ENCODE measurements at places on chromosomes 12 and 14.

- DNase-seq = no peak
These were observed 17.8 kb upstream of the DCD start for GRCh38 chr12:54666008-54666407.

DNA sequence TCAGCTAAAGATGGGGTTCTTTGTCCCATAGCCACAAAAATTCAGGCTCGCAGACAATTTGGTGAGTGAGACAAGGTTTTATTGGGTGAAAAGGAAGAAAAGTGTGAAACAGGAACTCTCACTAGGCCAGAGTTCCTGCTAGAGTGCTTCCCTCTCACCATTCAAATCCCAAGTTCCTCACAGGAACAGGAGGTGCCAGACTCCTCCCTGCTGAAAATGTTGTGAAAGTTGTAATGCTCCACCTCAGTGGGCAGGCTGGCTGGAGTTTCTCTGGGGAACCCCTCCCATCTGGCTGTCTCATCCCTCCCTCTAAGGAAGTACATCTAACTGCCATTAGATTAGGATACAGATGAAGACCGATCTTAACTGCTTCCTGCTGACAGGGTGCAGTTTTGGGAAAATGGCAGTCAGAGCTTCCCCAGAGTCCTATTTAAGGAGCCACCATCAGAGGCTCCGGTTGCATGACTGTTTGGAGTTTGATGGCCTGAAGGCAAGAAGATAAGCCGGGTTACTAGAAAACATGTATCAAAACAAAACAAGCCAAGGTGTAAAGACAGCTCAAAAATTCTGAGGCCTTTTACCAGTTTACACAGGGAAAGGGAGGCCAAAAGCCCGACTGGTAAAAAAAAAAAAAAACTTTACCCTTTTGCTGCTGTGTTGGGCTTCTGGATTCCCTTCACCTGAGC is 127.6 kb downstream of the FSCB start:
- no peak for DNase-seq

- no peak for DNase-seq
These were observed at the start of gene KRT75 for GRCh38 chr12:52434081-52434733. Gene KRT75 (minus strand): TSS chr12:52434371. CDS start chr12:52434304, 67 bp downstream.

DNA sequence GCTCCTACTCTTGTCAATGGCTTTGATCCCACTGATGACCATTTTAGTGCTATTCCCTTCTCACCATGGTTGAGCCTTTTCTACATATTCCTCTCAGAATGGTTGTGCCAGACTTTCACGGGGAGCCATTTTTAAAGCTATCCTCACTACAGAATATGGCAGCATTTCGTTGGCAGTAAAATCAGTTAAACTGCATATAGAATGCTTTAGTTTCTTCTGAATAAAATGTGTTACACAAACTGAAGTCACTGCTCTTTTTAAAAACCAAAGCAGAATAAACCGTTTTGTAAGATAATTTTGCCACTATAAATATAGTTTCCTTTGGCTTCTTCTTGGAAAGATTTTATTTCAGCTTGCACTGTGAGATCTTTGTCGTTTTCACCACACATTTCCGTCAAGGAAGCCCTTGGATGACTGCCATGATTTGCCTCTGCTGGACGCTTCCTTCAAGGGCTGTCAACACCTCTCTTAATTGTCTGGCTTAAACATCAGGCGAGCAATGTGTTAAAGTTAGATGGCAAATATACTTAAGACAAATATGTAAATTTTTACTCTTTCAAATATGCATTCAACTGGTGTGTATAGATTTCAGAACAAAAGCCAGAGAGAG is 624.2 kb downstream of the DIO2 start:
- DNase-seq = no peak

- DNase-seq = peak; percentile 54
These were observed 15.5 kb downstream of the REM2 start for GRCh38 chr14:22898302-22899090.

DNA sequence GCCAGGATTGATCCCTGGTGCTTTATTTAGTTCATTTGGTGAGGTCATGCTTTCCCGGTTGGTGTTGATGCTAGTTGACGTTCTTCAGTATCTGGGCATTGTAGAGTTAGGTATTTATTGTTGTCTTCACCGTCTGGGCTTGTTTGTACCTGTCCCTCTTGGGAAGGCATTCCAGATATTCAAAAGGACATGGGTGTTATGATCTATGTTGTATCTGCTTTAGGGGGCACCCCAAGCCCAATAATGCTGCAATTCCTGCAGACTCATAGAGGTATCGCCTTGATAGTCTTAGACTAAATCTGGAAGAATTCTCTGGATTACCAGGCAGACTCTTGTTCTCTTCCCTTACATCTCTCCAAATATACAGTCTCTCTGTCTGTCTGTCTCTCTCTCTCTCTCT is 42.1 kb downstream of the AK7 start:
- DNase-seq = no peak

- DNase-seq = peak; percentile 63
These were observed 19.1 kb downstream of the BBOF1 start for GRCh38 chr14:74038020-74038859.

DNA sequence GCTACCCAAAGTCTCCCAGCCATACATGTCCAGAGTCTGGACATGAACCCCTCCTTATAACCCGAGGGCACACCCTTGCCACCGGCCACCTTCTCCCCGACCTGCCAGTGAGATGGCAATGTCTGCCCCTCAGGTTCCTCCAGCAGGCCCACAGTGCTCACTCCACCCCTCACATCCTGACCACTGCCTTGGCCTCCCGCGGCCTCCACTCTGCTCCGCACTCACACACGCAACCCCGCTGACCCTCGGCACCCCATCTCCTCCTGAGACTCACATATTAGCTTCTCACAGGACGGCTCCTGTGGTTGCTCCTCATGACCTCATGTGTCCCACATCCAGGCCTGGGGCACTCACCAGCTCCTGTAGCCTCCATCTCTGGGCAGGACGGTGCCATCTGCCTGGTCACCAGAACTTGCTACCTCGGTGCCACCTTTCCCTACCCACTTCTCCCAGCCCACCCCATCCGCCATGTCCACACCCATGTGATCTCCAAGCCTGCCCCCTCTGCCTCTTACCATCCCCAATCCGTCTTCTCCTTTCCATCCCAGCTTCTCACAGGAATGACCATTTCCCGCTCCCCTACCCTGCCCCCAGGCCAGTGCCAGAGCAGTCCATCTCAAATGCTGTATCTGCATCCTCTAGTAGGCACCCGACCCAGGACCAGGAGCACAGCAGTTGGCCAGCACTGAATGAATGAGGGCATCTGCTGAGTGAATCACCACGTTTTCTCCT is 198.6 kb upstream of the DIO3 start:
- no peak for DNase-seq

DNA sequence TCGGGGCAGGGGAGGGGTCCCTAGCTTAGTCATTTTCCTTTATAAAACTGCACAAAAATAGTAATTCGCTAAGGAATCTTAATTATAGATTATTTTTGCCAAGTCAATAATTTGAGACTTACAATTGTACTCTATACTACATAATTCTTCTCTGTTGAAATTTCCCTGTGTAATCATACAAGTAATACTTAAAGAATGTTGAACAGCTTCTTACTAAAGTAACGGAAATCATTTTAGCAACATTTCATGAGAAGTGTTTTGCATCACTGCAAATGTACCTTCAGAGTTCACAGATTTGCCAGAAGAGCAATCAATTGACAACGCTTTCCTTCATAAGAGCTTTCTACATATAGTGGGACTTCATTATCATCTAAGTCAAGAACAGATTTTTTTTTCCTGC is 7.9 kb upstream of the GNG2 start:
- no peak for DNase-seq

GRCh38 chr12:20319366-20319765 is 49.0 kb upstream of the PDE3A start:
- no peak for DNase-seq

DNA sequence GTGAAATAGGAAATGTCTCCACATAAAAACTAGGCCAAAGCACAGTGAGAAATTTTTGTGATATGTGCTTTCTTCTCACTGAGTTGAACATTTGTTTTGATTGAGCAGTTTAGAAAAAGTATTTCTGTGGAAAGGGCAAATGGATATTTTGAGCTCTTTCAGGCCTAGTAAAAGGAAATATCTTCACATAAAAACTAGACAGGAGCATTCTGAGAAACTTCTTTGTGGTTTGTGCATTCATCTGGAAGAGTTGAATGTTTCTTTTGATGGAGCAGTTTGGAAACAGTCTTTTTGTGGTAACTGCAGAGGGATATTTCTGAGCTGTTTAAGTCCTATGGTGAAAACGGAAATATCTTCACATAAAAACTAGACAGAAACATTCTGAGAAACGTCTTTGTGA is 582.7 kb upstream of the ALG10B start:
- no peak for DNase-seq

GRCh38 chr14:35268946-35269345 is 23.2 kb upstream of the PSMA6 start:
- DNase-seq = no peak

DNA sequence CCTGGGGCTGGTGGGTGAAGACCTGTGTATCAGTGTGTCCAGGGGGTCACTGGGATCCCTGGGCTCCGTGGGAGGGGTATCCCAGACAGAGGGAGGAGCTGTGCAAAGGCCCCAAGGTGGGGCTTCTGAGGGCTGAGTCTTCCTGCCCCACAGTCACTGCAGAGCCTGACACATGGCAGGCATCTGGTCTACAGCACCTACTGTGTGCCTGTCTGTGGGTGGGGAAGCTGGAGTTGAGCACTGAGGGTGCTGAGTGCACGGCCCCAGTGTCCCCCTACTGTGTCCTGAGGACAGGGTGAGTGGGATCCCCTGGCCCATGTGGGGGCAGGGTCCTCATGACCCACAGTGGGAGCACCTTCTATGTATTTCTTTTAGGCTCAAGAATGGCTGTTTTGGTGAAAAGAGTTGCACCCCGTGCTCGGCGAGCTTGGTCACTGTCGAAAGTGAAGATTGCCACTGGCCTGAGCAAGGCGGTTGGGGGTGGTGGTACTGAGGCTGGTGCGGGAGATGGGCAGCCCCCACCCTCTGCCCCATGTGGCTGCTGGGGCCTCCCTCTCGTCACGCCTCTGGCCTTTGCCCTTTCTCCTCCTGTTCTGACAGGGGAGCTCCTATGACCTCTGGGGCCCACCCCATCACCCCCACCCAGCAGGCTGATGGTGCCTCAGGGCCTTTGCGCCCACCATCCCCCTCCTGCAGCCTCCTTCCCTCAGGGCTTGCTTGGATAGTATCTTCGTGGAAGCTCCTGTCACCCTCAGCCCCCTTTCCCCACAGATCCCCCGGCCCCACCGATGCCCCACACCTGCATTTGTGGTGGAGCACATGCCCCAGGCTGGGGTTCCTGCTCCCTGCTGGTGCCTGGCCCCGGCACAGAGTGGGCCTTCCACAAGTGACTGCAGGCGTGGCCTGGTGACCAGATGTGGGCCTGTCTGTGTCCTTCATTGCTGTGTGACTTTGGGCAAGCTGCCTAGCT is 55.8 kb downstream of the BEGAIN start:
- no peak for DNase-seq

DNA sequence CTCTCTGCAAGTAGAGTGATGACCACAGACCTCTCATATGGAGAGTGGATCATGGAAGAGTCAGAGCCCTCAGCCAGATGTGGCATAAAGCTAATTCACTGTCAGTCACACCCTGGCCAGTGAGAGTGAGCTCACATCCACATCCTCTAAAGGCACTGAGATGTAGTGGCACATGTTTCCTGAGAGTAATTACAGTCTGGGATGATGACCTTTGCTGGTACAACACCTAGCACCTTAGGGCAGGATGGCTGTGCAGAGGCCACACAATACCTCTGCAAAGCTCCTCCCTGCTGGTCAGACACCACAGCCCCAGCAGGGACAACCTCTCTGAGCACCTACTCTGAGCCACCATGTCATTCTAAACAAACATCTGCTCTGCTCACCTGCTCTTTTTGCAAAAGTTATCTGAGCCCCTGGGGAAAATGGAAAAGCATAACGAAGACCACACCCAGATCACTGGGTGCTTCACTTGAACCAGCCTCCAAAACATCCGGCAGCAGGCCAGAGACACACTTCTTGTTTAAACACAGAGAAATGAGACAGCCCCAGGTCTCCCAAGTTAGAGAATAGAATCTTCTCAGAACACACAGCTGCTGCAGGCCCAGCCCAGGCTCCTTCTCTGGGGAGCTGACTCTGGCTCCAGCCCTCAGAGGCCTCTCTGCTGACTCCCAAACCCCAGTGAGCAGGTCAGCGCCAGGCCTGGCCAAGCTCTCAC is 30.3 kb downstream of the PITPNM2 start:
- DNase-seq = no peak

DNA sequence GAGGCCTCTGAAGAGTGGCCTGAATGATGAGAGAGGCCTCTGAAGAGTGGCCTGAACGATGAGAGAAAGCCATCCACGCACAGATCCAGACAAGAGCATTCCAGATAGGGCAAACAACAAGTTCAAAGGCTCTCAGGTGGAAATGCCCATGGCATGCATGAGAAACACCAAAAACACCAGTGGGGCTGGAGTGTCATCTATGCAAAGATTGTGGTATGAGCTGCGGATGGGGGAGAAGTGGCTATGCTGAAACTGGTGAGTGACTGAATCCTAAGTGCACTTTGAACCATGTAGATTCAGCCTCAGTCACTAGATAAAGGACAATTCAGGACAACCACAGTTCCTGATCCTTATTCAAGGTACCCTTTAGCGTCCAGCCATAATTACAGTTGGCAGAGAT is 79.4 kb upstream of the GZMB start:
- no peak for DNase-seq

DNA sequence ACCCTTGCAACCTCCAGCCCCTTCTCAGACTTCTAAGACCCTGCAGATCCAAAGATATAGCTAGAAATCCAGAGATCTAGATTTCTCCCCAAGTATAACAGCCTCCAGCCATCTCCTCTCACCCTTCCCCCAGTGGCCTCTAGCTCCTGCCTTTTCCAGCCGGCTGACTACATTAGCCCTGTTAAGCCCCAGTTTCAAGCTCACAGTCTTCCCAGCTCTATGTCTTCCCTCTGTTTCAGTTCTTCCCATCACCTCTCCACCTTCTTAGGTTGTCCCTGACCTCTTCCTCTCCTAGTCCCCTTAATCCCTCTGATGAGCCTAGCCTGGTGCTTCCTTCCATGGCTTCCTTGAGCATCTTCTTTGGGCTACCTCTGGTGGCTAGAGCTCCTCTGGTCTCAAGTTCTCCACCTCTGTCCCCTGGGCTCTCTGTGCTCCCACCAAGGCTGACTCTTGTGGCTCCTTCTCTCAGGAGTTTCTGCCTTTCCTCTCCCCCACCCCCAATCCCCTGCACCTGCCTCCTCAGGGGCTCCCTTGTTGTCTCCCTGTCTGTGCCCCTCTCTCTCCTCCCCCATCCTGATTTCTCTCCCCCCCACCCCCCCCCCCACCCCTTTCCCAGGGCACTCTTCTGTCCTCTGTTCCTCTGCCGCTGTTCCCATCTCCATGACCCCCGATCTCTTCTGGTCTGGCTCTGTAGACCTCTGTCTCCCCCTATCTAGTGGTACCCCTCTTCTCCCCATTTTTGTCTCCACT is 816 bp upstream of the GDF11 start:
- no peak for DNase-seq

GRCh38 chr12:72082986-72083820 is 144.6 kb downstream of the TPH2 start:
- DNase-seq = no peak

- DNase-seq = no peak
These were observed 816.2 kb downstream of the DIO2 start for GRCh38 chr14:79395061-79395460.

DNA sequence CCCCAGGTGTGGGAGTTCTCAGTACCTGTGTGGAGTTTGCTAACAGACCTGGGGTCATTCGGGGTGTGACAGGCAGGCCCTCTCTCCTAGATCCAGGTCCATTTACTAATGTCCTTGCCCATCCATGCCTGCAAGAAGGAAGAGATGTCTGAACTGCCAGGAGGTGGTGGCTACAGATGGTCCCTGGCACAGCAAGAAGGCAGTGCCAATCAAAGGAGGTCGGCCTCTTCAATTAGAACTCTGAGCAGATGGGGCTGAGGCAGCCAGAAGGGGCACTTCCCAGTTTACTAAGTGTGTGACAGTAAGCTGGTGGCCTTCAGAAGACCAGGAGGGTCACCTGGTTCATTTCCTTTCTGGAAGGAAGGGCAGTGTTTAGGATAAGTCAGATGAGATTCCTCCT is 202.5 kb downstream of the CACNA1C start:
- DNase-seq = no peak

All from ACHN (cell line).